ENCODE measurements at places on chromosomes 2 and 18.

- no peak for DNase-seq
These were observed 123.1 kb upstream of the DLX2 start for GRCh38 chr2:172225786-172226185.

DNA sequence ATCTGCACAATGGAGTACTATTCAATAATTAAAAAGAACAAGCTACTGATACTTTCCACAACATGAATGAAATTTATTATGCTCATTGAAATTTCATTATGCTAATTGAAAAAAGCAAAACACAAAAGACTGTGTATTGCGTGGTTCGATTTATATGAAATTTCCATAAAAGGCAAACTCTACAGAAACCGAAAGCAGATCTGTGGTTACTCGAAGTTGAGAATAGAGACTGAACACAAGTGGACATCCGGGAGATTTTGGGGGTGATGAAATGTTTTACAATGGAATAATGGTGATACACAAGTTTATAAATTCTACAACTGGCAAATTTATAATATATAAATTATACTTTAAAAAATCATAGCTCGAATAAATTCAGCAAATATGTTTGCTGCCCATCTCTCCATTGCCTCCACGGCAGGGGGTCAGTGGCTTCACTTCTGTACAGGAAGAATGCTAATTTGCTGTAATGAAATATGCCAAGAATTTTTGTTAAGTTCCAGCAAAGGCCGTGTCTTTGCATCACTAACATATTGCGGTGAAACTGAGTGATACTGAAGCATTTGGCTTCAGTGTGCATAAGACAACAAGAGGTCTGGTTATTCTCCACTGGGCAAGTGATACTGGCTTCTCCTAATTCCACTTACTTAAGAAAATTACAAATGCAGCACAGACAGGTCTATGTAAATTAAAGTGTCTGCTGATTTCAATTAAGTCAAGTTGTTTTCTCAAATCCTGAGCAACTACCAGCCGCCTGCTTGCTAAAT is 96.7 kb downstream of the TMEM163 start:
- DNase-seq = peak; percentile 14

DNA sequence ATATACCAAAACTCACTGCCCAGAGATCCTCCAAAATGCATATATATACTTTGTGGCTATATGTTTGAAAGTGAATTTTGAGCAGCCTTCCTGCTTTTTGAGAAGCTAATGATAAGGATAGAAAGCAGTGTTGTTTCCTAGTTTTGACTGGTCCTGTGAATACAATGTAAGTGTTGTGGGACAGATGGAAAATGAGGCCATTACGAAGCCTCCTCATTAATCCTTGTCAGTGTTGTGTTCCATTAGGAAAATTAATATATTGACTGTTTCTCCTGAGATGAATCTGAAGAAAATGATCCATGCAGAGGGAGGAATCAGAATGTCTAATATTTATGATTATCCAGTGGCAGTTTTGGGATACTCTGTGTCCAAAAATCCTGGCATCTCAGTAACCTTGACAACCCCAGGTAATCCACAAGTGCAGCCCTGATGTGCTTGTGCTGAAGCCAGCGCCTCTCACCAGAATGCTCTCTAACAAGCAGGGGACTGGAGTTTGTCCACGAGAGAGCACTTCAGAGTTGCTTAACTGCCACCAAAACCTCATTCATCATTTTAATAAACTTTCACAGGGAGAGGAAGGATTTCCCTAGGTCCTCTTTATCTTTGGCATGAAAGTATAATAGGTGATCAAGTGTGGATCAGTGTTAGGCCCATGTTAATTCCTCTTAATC is 418.6 kb downstream of the CMPK2 start:
- no peak for DNase-seq

DNA sequence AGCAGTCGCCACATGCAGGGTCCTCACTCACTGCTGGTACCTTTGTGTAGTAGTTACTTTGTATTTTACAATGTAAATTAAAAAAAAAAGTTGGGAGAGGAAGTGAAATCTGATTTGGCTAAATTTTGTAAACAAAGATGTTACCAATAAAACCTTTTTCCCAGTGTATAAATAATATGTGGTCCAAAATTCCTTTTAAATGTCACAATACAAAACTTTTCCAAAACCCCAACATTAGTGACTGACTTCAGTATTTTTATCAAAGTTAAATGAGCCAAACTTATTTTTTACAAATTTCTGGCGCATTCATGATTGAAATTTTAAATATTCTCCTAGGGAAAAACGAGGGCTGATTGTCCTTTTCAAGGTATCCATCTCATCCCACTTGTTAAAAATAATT is 239.9 kb downstream of the AGAP1 start:
- no peak for DNase-seq

GRCh38 chr2:236538242-236538641 is 31.4 kb upstream of the ACKR3 start:
- no peak for DNase-seq

DNA sequence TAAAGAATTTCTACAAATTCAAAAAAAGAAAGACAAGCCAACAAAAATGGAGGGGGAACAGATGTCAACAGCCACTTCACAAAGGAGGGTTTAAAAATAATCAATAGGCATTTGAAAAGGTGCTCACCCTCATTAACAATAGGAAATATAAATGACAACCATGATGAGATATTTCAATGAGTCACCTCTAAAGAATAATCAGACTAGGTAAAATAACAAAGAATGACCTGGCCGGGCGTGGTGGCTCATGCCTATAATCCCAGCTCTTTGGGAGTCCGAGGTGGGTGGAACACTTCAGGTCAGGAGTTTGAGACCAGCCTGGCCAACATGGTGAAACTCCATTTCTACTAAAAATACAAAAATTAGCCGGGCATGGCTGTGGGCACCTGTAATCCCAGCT is 133.6 kb downstream of the KCNE4 start:
- no peak for DNase-seq

DNA sequence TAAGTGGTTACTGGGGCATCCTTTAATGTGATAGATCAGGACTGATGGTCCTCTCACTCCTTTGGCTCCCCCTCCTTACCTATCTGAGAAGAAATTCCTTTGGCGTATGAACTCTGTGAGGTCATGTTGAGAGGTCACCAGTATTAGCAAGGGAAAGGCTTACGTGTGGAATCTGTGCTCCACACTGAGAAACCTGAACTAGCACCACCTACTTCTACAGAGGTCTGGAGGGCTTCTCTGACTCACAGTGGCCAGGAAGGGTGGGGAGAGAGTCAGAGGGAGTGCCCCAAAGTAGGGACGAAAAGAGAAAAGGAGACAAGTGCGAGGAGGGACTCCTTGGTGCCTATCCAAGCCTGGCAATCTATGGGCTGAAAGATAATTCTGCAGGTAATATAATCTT is 348.6 kb downstream of the TNS1 start:
- no peak for DNase-seq

DNA sequence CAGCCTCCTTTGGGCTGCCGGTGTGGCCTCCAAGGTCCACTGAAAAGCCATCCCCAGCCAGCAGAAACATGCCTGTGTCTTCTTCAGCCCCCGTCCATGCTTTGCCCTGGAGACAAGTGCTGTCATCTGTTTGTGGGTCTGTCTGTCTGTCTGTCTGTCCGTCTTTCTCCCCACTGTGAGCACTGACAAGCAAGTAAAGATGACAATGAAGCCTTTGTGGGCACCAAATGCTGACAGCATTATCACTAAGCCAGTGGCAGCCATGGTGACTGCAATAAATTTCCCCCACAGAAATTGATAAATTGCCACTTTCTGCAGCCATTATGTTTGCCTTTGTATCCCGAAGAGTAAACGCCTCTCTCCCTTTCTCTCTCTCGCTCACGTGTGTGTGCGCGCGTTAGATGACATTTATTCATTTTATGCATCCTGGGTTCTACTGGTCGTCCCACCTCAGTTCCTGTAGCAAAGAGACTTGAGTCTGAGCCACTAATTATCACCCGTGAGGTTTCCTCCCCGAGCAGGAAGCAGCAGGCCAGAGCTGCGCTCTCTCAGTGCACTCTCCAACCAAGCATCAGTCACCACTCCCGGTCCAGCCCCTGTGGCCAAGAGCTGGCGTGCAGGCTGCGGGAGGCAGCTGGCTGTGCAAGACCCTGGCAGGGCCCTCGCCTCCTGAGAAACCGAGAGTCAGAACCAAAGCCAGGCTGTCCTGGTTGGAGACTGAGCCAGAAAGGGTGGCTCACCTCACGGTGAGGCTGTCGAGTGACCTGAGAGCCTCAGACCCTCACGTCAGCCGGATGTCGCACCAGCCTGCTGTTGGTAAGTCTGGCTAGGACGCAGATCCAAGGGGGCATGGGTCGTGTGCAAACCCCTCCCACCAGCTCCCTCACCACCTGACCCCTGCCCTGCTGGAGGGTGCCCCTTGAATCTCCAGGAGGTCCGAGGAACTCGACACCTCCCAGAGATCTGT is 6.9 kb downstream of the STEAP3 start:
- DNase-seq = peak; percentile 71

- no peak for DNase-seq
These were observed 2.7 kb downstream of the COLEC11 start for GRCh38 chr2:3597567-3597966.

DNA sequence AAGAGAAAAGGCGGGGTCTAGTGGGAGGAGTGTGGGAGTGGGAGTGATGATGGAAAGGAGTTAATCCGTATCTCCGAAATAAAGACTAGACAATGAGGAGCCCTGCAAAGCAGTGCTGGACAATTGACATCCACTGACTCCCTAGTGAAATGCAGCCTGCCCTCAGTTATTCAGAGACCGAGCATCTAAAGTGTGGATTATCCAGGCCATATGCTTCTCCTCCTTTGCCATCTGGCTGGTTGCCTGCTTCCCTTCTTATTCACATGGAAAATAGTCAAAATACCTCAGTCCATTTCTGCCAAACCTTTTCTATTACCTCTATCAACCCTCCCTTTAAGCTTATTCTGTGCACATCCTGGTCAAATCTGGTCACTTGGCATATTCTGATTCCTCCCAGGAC is 288.8 kb upstream of the SIX3 start:
- DNase-seq = no peak

DNA sequence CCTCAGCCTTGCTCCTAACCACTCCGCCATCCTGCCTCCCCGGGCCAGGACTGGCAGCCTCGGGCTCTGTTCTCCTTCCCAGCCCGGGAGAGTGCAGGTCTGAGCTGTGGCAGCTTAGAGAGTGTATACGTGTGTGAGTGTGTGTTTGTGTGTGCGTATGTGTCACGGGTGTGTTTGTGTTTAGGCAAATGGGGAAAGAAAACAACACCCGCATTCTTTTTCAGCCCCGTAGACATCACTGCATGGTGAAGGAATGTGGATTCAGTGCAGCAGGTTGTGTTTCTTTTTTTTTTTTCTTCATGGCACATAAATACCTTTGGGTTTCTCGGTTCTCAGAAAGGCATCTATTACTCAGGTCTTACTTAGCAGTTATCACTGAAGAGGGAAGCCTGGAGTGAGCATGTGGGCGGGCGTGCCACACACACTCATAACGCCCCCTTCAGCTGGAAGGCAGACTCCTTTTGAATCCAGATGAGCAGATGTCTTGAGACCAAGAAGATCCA is 44.2 kb downstream of the GLI2 start:
- peak; percentile 85 for DNase-seq
